ENCODE measurements at places on chromosomes 1 and 21. TPM values are rescaled to one million over a fixed set of nuclear protein-coding genes. Genes with fewer than 3 reads are reported as not detected.

GRCh38 chr1:43438006-43438405 lies 15.7 kb downstream of the HYI start:
- H3K27ac ChIP-seq = no peak overlapping the region
- no peaks in the 10 kb centered on the region for H3K27me3 ChIP-seq
- H3K36me3 ChIP-seq = peaks cover 82% of the 10 kb centered on the region

DNA sequence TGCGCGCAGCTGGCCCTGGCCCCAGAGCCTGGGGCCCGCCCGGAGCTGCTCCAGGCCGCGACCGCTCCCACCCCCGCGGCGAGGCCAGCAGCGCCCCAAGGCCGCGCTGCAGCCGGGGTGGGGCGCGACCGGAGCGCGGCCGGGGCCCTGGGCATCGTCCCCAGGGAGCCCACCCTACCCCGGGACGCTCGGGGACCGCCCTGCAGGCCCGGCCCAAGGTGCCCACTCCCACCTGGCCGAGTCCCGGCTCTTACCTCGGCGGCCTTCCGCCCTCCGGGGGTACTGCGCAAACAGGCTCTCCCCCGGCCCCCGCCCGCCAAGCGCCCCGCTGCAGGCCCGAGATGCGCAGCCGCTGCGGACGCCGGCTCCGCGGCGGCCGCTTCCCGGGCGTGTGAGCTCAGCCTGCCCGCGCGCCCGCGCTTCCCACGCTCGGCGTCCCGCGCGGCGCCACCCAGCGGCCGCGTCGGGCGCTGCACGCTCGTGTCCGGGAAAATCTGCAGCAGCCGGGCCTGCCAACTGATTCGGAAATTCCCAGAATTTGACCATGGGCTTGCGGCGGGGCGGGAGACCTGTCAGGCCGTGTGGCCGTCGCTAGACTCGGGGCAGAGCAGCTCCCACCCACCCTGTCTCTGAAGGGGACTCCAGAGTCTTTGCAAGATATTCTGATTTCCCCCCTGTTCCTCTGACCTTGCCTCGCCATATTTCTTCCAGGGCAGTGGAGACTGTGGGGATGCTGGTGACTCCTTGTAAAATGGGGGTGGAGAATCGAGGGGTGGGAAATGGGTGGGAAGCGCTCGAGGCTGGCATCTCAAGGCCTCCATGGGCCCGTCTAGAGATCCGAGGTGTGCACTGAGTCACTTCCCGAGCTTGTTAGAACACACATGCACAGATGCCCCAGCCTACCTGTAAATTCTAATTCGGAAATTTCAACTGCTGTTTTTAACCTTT lies 41.9 kb downstream of the CD34 start:
- peaks cover 87% of the 10 kb centered on the region for H3K4me1 ChIP-seq
- H3K36me3 ChIP-seq = peaks cover 3% of the 10 kb centered on the region
- peak overlapping the region; percentile 83 for H3K4me3 ChIP-seq
- H3K27ac ChIP-seq = peak overlapping the region; percentile 95

Gene C1orf21
- 95.7 TPM for total RNA-seq

- H3K4me1 ChIP-seq = peaks cover 60% of the 10 kb centered on the region
- no peaks in the 10 kb centered on the region for H3K36me3 ChIP-seq
- H3K4me3 ChIP-seq = peak overlapping the region; percentile 36
- peak overlapping the region; percentile 78 for H3K27ac ChIP-seq
- no peaks in the 10 kb centered on the region for H3K27me3 ChIP-seq
Observed at GRCh38 chr1:41496080-41497055, 11.9 kb upstream of the EDN2 start.

Gene NRIP1
- total RNA-seq = 15.8 TPM

DNA sequence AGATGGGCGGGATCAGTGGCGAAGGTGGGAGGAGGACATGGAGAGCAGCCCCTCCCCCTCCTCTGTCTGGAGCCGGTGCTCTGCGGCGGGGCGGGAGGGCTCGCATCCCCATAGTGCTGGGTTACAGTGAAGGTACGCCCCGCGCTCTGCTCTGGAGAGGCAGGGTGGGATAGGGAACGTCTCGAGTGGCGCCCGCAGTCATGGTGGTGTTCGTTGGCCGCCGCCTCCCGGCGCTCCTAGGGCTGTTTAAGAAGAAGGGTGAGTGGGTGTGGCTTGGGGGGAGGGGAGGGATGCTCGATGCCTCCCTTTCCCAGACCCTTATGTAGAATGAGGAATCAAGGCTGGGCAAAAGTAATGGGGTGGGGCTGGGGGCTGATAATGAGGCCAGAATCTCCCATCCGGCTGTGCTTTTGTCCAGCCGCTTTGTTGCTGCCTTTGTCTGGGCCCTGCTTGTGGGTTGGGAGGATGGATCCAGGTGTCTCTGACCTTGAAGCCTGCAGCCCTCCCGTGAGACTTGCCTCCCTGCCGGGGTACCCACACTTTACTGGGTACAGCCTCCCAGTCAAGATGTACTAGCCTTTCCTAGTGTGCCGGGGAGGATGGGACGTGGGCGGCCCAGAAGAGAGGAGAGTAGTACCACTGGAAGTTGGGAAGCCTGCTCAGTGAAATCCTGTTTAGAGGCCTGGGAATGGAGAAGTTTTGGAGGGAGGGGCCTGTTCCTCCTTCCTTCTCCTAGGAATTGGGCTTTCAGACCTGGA lies 51.4 kb downstream of the YARS1 start:
- H3K4me1 ChIP-seq = peaks cover 81% of the 10 kb centered on the region
- H3K27ac ChIP-seq = no peak overlapping the region
- peaks cover 20% of the 10 kb centered on the region for H3K36me3 ChIP-seq
- H3K4me3 ChIP-seq = no peak overlapping the region
- DNase-seq = no peak

Gene CDK11B
- total RNA-seq = 28.6 TPM

DNA sequence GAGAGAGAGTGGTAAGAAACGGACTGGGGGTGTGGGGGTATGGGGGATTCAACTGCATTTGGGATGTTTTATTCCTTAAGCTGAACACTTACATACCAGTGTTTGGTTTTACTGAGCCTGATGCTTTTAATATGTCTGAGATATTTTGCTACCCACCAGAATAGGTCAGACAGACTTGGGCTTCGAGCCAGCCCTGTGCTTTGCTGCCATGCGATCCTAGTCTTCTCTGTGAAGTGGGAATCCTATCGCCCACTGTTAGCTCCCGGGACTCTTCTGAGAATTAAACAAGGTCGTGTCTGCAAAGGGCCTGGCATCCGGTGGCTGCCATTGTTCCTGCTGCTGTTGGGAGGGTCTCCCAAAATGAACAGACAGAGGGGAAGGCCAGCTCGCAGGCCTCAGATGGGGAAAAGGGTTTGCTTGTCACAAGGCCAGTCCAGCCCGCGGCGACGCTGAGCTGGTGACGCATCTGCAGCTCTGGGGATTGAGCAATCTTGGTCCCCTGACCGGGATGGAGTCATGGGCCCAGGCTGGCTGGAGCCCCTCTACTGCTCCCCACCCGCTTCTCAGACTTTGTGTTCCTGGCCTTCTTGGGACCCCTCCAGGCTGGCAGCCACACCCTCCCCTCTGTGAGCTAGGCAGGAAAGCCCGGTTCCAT lies 26.9 kb upstream of the ECE1 start:
- no peak overlapping the region for H3K4me3 ChIP-seq
- peaks cover 76% of the 10 kb centered on the region for H3K4me1 ChIP-seq
- peak overlapping the region; percentile 89 for H3K27ac ChIP-seq
- DNase-seq = peak; percentile 96
- H3K27me3 ChIP-seq = no peaks in the 10 kb centered on the region
- no peaks in the 10 kb centered on the region for H3K36me3 ChIP-seq

Gene OR2AK2
- total RNA-seq = not detected

Gene NGF
- total RNA-seq = not detected

All from suprapubic skin (tissue), 4 donors.